ENCODE measurements at places on chromosomes 1 and 21. TPM values are rescaled to one million over a fixed set of nuclear protein-coding genes. Genes with fewer than 3 reads are reported as not detected.
A peak's percentile ranks its signal among the peaks of the same experiment; 100 is the strongest.

DNA sequence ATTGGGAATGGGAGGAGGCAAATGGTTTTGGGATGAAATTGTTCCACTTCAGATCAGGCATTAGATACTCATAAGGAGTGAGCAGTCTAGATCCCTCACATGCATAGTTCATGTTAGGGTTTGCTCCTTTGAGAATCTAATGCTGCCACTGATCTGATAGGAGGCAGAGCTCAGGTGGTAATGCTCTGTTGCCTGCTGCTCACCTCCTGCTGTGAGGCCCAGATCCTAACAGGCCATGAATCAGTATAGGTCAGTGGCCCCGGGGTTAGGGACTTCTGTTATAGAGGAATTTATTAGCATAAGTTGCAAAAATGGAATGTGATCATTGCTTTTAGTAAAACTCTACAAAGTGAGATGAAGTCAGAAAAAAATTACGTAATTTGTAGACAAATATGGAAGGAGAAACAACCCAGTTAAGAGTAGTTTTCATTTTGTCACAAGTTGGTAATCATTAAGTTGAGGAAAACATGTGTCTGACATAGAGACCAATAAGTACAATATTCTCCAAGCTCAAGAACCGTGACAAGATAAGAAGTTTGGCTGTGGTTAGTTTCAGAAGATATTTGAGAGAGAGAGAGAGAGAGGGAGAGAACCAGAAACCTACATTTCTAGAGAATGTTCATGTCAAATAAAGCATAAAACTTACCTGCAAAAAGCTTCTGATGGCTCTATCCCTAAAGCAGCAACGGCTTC is 689.7 kb upstream of the PRMT6 start:
- no peak overlapping the region for H3K27ac ChIP-seq
- no peak for DNase-seq
- H3K36me3 ChIP-seq: no peaks in the 10 kb centered on the region
- no peak overlapping the region for H3K4me3 ChIP-seq
- no peaks in the 10 kb centered on the region for H3K27me3 ChIP-seq

DNA sequence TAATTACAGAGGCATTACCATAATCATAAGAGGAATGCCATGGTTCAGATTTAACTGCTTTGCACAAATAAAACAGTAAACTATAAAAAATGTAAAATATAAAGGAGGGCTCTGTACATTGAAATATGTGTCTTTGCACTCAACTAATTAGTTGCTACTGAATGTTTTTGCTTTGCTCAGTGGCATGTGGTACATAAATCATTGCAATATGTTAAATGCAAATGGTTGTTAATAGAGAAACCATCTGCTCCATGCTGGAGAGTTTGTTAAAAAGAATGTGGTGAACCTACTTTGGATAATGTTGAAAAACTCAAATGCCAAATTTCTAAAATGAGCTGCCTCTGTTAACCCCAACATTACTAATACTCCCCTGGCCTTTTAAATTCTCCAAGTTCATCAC is 201.5 kb downstream of the NTNG1 start:
- H3K4me3 ChIP-seq: no peak overlapping the region
- no peaks in the 10 kb centered on the region for H3K36me3 ChIP-seq
- no peak for DNase-seq
- no peaks in the 10 kb centered on the region for H3K27me3 ChIP-seq

DNA sequence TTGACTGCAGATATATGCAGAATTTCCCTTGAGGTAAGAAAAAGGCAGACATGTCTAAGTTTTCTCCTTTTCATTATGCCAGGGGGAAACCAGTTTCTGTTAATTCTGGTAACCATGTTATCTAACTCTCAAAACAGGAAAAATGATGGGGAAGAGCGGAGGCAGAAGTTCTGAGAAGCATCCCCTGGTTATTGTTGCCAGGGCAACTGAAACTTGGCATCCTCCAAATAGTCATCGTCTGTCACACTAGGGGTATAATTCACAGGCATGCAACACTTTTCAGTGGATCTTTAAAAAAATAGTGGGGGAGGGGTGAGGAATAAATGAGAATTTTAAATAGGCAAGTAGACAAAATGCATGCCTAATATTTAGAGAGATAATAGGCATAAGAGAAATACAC is 715.3 kb upstream of the CXADR start:
- H3K4me3 ChIP-seq: no peak overlapping the region
- no peaks in the 10 kb centered on the region for H3K36me3 ChIP-seq
- no peak for DNase-seq
- H3K4me1 ChIP-seq: no peaks in the 10 kb centered on the region
- no peak overlapping the region for H3K27ac ChIP-seq
- H3K27me3 ChIP-seq: no peaks in the 10 kb centered on the region

CCDC181 gene
- 0.66 TPM for total RNA-seq

LAMC2 gene
- 2.8 TPM for total RNA-seq

- H3K4me1 ChIP-seq: no peaks in the 10 kb centered on the region
- H3K36me3 ChIP-seq: no peaks in the 10 kb centered on the region
- no peaks in the 10 kb centered on the region for H3K27me3 ChIP-seq
- H3K4me3 ChIP-seq: no peak overlapping the region
- no peak for DNase-seq
- H3K27ac ChIP-seq: no peak overlapping the region
Measured at GRCh38 chr1:3384407-3384806, 70.1 kb upstream of the ARHGEF16 start.

- no peak overlapping the region for H3K27ac ChIP-seq
- no peaks in the 10 kb centered on the region for H3K36me3 ChIP-seq
- H3K27me3 ChIP-seq: no peaks in the 10 kb centered on the region
- no peaks in the 10 kb centered on the region for H3K4me1 ChIP-seq
- no peak overlapping the region for H3K4me3 ChIP-seq
- DNase-seq: peak; percentile 80
Measured at GRCh38 chr1:192588546-192588945, 13.0 kb downstream of the RGS1 start.

DNA sequence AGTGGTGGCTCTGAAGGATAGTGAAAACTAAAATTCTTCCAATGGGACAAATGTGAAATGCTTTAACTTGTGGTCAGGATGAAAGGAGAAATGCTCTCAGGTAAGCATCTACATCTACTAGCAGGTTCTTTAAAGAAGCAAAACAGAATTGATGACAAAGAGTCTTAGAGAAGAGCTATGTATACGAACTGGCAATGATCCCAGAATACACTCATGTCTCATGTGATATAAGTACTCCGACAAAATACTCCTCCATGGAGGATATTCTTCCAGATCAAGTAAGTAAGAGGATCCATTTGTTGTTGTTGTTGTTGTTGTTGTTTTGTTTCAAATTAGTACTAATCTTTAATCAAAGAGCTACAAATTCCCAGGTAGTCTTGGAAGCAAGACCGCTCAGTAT is 174.0 kb upstream of the ATP1B1 start:
- no peak overlapping the region for H3K4me3 ChIP-seq
- no peaks in the 10 kb centered on the region for H3K36me3 ChIP-seq
- H3K4me1 ChIP-seq: no peaks in the 10 kb centered on the region
- DNase-seq: no peak

ITLN2 gene
- not detected for total RNA-seq

- H3K4me1 ChIP-seq: peaks cover 3% of the 10 kb centered on the region
- no peaks in the 10 kb centered on the region for H3K36me3 ChIP-seq
- no peak for DNase-seq
Measured at GRCh38 chr1:72288886-72289285, 6.5 kb upstream of the NEGR1 start.

CHAF1B gene
- 1.0 TPM for total RNA-seq

- no peaks in the 10 kb centered on the region for H3K36me3 ChIP-seq
- no peak for DNase-seq
- H3K4me3 ChIP-seq: peak overlapping the region; percentile 47
Measured at GRCh38 chr1:228415853-228416216, 826 bp downstream of the TRIM17 start.

- peaks cover 9% of the 10 kb centered on the region for H3K4me1 ChIP-seq
- no peaks in the 10 kb centered on the region for H3K36me3 ChIP-seq
- DNase-seq: peak; percentile 87
- peak overlapping the region; percentile 39 for H3K27ac ChIP-seq
- H3K27me3 ChIP-seq: no peaks in the 10 kb centered on the region
Measured at GRCh38 chr1:97904534-97904933, 16.3 kb downstream of the DPYD start.

GRCh38 chr1:226674892-226675714 is 64.0 kb downstream of the ITPKB start:
- H3K4me1 ChIP-seq: peaks cover 27% of the 10 kb centered on the region
- DNase-seq: no peak
- H3K27me3 ChIP-seq: no peaks in the 10 kb centered on the region

DNA sequence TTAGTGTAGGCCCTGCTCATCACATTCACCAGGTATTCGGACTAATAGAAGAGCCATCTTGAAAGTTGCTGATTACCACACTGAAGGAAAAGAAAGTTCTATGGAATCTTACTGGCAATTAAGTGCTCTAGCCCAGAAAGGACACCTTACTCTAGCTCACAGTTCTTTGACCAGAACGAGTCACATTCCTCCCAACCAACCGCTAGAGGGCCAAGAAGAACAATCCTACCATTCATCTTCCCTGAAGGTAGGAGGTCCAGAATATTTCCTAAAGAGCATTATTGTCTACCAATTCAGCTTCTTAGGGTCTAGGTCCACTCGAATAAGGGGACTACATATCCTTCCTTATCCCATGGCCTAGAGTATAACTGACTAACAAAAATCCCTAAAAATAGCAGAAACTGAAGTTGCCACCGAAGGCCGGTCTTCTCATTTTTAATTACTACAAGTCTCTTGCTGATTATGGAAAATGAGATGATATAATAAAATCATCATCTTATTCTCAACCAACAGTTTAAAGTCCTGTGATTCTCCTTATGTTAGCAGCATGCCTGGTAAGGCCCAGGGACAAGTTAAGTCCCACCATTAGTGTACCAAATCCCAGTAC is 2.7 kb upstream of the FMO1 start:
- no peaks in the 10 kb centered on the region for H3K27me3 ChIP-seq
- H3K27ac ChIP-seq: no peak overlapping the region
- peak; percentile 47 for DNase-seq
- no peaks in the 10 kb centered on the region for H3K36me3 ChIP-seq

DNA sequence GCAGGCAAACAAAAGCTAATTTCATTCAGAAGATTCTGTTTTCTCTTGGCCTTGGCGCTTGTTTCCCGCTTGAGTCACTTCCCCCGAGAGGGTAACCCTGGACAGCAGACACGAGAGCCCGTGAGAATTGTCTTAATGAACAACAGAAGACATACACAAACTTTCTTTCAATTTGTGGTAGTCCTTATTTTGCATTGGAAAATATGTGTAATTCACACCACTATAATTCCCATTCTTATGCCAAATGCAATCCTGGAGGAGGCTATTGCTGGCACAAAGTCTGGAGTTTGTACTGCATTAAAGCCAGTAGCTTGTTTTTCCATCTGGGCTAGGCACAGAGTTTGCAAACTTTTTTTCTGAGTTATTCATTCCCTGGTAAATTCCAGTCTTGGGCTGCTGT is 109.8 kb upstream of the IVNS1ABP start:
- H3K36me3 ChIP-seq: no peaks in the 10 kb centered on the region
- DNase-seq: no peak
- H3K27ac ChIP-seq: no peak overlapping the region
- no peaks in the 10 kb centered on the region for H3K27me3 ChIP-seq

DNA sequence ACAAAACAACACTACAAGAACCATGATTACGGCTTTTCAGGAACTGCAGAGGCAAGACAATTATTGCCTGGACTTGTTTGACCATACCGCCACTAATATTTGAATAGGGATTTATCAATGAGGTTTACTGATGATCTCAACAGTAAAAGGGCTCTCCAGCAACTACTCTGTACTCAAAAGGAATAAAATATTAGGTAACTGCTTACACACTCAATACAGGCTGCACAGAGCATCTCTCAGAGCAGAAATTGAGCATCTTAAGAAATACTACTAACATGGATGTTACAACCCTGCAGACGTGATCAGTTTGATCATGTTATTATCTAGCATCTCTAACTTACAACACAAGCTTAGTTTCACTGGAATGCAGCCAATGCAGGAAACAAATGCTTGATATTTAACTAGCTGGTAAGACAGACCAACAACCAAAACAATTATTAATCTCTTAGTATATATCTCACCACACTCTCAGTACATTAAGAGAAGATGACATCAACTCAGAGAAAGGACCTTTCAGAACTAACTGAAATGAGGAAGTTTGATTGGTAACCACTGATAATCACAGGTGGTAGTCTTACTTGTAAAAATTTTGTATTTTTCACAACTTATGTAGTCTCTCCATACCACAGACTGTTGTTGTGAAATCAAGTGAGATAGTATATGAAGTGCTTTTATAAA is 52.2 kb downstream of the PUM1 start:
- H3K4me3 ChIP-seq: no peak overlapping the region
- H3K27me3 ChIP-seq: no peaks in the 10 kb centered on the region
- H3K36me3 ChIP-seq: no peaks in the 10 kb centered on the region

OR2M7 gene
- not detected for total RNA-seq

CYP2J2 gene
- 0.17 TPM for total RNA-seq

GRCh38 chr1:25576459-25577133 is 33.2 kb downstream of the LDLRAP1 start:
- no peak overlapping the region for H3K27ac ChIP-seq
- DNase-seq: no peak
- H3K4me1 ChIP-seq: no peaks in the 10 kb centered on the region
- H3K27me3 ChIP-seq: no peaks in the 10 kb centered on the region
- H3K36me3 ChIP-seq: no peaks in the 10 kb centered on the region
- H3K4me3 ChIP-seq: no peak overlapping the region

Measured in fibroblast of lung (primary cell).